ENCODE measurements at places on chromosomes 6 and 20. TPM values are rescaled to one million over a fixed set of nuclear protein-coding genes. Genes with fewer than 3 reads are reported as not detected.

GRCh38 chr6:151647976-151648639, 154.3 kb downstream of the CCDC170 start:
- no peak for DNase-seq

DNA sequence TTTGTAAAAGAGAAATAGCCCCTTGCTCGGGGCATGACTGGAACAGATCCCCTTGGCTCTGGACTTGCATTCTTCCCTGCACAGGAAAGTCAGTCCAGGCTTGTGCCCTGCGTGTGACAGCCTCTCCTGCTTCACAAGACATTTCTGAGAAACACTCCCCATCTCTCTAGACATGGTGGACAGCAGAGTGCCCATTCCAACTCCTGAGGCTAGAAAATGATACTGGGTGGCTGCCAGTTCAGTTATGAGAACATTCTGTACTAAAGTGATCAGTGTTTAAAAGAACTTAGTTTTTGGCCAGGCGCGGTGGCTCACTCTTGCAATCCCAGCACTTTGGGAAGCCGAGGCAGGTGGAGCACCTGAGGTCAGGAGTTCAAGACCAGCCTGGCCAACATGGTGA, 41.3 kb downstream of the TGM3 start:
- no peak for DNase-seq

GRCh38 chr6:56529594-56530191, 113.0 kb downstream of the DST start:
- DNase-seq: no peak

GRCh38 chr6:148240461-148240840, 102.2 kb upstream of the SASH1 start:
- no peak for DNase-seq

CRIP3 gene
- total RNA-seq: 5.4 TPM

All from Calu3 (cell line).